NCI-H2171 (cell line): ENCODE measurements at places on chromosomes 5 and 9.

DNA sequence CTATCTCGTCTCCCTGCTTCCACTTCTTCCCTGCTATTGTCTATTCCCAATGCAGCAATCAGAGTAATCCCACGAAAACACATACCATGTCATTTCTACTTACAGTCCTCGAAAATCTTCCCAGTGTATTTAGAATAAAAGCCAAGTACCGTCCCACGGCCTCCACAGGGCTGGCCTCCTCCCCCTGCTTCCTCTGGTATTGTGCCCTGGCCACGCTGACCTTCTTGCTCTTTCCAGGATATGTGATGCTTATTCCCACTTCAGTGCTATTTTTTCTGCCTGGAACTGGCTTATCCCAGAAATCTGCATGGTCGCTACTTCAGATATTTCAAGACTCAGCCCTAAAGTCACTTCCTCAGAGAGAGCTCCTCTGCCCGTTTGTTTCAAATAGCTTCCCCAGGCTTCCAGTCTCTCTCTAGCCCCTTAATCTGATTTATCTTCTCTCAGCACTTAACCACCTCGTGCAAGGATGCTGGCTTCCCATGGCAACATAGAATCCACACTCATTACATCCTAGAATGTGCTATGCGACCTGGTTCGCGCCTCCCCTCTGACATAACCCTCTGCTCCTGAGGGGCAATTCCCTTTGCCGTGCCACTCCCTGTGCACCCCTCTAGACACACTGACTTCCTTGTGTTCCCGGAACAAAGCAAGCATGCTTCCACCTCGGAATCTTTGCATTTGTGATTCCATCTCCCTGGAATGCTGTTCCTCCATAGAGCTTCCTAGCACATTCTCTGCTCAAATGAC lies 365.9 kb downstream of the ZSWIM6 start:
- DNase-seq: no peak

GRCh38 chr9:105259731-105260612 lies 15.5 kb downstream of the SLC44A1 start:
- DNase-seq: no peak

- no peak for DNase-seq
Observed at GRCh38 chr9:114002986-114003350, 75.1 kb downstream of the AMBP start.

DNA sequence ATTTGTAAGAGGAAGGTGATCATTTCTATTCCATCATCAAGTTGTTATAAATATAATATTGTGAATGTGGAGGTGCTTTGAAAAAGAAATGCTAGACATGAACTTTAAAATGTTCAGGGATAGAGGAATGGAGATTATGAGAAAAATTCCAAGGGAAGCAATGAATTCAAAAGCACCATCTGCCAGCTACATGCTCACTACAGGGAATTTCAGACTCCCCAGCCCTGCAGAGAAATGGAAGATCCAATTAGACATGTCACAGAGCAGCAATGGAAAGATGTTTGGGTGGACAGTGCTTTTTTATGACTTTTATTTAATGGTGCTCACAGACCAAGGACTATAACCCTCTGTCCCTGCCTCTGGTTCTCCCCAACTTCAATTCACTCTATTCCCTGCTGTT lies 209.7 kb downstream of the ESM1 start:
- no peak for DNase-seq

DNA sequence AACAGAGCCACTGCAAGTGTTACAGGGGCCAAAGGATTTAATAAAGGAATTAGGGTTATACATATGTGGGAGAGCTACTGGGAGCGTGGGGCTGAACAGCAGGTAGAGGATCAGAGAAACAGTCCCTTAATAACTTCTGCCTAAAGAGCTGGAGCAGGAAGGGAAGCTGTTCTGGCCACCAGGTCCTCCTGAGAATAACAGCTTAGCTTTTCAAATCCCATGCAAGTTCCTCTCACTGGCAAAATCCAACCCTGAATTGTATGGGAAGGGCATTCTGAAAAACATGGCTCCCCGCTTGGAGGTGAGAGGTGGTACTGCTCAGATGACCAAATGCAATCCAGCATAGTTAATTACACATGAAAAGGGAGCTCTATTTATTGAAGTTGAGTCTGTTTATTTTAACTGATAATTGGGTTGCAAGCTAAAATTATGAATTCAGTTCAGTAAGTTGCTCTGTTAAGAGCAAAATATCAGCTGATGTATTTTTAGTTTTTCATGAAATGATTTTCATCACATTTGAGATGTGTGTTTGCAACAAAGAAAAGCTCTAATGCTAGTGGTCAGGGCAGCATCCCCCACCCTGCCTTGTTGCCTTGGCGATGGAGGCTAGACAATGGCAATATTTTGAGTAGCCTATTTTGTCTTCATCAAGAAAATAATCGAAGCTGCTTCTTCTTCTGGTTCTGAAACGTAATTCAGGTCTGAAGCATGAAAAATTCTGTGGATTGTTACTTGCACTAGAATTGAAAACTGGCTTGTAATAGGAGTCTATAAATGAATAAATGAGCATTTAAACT lies 58.4 kb upstream of the SH3GL2 start:
- no peak for DNase-seq

DNA sequence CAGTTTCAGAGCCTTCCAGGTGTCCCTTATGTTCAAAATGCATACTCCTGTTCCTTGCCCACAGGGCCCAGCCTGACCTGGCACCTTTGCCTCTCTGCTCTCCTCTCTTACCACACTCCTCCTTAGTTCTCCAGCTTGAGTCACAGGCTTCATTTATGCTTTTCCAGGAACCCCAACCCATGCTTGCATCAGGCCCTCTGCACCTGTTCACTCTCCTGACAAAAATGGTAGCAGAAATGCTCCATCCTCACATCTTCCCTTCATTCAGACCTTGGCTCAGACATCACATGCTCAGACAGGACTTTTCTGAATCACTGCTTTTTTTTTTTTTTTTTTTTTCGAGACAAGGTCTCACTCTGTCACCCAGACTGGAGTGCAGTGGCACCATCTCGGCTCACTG lies 15.1 kb upstream of the RNF145 start:
- no peak for DNase-seq

GRCh38 chr9:112784020-112784785 lies 33.6 kb downstream of the SNX30 start:
- DNase-seq: peak; percentile 63

DNA sequence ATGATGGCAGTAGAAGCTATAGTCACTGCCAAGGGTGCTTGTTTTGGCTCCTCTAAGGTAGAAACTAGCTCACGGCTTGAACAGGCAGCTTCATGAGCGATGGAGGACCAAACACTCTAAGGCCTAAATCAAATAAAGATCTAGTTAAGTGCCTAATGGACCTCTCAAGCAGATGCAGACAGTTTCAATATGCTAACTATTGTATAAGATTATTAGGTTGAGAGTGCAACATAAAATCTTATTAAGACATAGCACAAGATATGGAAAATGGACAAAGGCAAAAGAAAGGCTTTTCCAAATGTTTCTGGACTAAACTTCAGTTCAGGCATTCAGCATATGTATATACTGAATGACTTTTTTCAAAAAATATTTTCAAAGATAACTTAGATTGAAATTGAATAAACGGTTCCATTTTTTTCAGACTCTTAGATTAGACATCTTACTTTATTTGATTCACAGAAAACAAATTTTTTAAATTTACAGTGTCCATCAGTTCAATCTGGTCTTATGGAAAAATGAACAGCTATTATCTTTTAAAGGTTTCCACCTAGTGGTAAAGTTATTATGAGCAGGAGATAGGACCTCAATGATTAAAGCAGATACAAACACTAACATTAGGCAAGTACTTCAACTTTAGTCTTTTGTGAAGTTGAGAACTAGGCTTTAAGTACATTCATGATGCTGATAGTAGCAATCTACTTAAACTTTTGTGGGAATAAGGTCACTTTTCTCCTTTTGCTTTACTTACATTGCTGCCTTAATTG lies 1167.7 kb downstream of the MAT2B start:
- no peak for DNase-seq

DNA sequence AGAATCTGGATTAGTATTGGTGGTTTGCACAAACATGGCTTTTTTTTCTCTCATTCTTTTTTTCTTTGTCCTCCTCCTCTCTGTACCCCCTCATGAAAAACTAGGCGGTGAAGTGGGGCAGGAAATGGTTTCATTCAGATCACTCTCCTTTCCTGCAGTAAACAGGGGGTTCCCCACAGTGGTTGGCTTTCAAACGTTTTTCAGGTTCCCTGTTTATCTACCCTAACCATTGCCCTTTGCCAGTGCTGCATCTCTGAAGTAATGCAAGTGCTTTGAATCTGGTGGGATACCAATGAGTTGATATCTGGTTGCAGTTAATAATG lies 29.8 kb downstream of the NR4A3 start:
- no peak for DNase-seq

DNA sequence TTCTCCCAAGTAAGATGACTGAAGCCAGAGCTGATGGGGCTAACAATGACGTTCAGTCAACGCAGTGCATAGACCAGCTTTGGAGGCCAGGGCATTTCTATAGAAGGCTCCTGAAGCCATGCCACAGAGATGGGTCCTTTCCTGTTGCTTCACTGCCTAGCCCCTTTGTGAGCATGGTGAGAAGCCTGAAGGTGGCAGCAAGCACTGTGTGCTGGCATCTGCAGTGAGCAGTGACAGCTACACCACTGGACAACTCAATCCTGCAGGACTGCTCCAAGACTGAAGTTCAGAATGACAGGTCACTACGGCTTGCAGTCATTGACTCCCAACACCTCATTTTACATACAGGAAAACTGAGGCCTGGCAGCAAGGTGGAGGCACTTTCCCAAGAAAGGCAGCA lies 229.0 kb downstream of the TSSK1B start:
- DNase-seq: no peak

DNA sequence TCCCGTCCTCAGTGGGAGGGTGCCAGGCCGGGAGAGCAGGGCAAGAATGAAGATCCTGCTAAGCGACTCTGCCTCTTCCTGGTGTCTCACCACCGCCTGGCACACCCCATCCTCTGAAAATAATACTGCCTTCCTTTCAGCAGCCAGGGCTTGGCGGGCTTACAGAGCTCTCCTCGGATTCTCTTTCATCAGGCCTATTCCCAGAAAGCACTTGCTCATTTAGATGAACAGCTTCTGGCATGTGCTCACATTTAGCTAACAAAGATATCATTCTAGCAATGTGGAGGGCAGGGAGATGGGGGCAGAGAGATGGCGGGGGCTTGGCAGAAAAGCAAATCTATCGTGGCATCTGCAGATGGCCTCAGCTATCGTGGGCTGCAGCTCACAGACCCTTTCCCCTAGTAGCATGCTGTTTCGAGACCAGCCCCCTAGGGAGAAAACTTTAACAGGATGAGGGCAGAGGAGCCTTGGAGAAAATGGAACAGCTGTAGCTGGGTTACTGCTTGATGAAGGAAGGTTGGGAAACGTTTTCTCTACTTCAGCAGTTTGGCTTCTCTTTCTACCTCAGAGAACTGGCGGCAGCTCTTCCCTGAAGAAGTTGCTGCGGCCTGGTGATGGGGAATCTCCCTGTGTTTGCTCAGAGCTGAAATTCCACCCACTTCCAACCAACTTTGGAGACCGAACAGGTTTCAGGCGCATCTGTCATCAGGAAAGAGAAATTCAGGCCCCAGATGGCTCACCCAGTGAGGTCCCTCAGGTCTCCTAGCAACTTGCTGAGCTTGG lies 102.1 kb downstream of the TMEM174 start:
- DNase-seq: peak; percentile 75

GRCh38 chr9:94692601-94693000 lies 33.9 kb upstream of the AOPEP start:
- peak; percentile 33 for DNase-seq

DNA sequence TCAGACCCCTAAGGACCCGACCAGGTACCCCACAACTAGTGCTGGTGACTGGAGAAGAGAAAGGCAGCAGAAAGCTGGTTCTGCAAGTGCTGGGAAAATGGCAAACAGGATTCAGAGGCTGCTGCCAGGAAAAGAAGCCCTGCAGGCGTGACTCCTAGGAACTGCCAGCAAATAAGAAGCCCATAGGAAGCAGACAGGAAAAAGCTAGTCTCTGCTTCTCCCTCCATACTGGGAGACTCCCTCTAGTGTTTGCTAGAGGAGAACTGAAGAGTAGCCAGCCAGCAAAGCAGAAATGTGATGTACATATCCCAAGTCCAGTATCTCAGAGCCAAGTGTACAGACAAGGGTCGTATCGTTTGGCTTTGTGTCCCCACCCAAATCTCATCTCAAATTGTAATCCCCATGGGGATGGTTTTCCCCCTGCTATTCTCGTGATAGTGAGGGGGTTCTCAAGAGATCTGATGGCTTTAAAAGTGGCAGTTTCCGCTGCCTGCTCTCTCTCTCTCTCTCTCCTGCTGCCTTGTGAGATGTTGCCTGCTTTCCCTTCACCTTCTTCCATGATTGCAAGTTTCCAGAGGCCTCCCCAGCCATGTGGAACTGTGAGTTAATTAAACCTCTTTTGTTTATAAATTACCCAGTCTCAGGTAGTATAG lies 38.1 kb upstream of the TUSC1 start:
- DNase-seq: no peak

DNA sequence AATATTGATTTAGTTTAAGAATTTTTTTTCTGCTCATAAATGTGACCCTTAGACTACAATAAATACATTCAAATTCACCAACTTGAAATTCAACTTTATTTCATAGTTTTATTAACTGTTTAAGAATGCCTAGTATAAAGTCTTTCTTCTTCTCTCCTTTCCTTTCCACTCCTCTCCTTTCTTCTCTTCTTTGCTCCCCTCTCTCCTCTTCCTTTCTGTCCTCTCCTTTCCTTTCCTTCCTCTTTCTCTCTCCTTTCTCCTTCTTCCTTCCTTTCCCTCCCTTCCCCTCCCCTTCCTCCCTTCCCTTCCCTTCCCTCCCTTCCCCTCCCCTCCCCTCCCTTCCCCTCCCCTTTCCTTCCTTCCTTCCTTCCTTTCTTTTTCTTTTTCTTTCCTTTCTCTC lies 150.6 kb downstream of the FER start:
- DNase-seq: no peak

DNA sequence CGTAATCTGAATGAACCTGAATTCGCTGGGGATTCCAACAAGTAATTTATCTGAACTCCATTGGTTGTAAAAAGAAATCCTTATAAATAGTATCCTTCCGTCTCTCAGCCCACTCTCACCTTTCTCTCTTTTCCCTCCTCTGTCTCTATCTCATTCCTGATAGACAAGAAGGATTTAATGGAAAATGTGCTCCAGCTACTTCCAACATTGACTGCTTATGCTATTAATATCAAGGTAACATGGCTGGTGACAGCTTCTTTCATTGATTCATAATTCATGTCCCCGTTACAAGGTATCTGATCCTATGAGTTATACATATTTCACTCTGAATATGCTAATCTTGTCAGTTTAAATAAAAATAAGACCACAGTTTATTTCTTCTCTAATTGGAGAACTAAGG lies 326.8 kb downstream of the RASEF start:
- no peak for DNase-seq

GRCh38 chr5:66551945-66552344 lies 44.2 kb upstream of the MAST4 start:
- no peak for DNase-seq

DNA sequence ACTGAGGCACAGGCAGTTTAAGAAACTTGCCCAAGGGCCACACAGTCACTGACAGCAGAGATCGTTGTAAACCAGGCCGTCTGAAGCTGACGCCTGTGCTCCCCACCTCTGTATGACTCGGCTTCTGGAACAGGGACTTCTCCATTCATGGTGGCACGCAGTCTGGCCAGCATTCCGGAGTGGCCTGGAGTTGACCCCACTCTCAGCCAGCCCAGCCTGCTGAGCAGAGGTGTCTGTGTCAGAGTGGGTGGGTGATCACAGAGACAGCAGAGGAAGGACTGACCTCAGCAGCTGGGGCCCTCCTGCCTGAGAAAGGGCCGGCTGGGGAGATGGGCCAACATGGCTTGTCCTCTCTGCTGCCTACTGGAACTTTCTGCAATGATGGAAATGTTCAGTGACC lies 12.6 kb downstream of the LRSAM1 start:
- DNase-seq: no peak
